Activated naive CD8-positive, alpha-beta T cell treated with anti-CD3 and anti-CD28 coated beads for 36 hours (primary cell): ENCODE measurements at places on chromosomes 16 and 17.
A peak's percentile ranks its signal among the peaks of the same experiment; 100 is the strongest.

GRCh38 chr17:66417300-66417719 lies 114.9 kb downstream of the PRKCA start:
- no peak for DNase-seq

GRCh38 chr16:86898386-86898785 lies 320.0 kb downstream of the FOXL1 start:
- no peak for DNase-seq

GRCh38 chr16:2040787-2041522 lies 6.7 kb downstream of the NTHL1 start:
- DNase-seq: no peak

GRCh38 chr16:27748868-27749546 lies 199.1 kb downstream of the KATNIP start:
- DNase-seq: peak; percentile 18

DNA sequence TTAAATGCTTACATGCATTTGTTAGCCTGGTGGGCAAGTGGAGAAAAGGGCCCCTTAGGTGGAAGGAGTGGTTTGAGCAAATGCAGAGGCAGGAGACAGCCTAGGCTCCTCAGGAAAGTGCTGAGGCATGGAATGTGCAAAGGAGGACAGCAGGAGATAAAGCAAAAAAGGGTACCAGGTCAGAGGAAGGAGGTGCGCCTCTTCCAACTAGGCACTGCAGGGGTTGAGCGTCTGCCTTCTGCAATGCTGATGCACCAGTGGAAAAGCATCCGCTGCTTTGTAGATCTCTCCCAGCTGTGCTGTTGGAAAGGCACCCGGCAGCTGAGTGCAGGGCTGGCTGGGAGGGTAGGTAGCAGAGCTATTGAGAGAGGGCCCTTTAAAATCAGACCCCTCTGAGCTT lies 287.0 kb upstream of the XYLT1 start:
- DNase-seq: no peak

DNA sequence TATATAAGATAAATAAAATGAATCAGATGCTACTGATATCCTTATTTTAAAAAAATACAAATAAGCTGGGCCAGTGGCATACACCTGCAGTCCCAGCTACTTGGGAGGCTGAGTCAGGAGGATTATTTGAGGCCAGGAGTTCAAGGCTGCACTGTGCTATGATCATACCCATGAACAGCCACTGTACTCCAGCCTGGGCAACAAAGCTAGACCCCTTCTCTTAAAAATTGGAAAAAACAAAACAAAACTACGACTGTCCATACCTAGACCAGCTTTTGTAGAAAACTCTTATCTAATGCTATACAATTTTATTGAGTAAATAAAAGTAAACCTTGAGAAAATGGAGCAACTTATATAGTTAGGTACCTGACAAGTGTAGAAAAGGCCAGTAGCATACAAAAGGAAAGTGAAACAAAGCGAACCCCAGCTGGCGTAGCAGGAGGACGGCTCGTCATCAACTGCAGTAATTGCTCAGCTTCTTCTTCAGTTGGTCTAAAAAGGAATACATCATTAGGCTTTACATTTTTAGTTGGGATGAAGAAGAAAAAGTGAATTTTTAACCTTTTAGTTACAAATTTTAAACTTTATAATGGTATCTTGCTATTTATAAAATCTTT lies 23.6 kb downstream of the INTS2 start:
- DNase-seq: no peak
